ENCODE measurements at places on chromosomes 4 and X.

DNA sequence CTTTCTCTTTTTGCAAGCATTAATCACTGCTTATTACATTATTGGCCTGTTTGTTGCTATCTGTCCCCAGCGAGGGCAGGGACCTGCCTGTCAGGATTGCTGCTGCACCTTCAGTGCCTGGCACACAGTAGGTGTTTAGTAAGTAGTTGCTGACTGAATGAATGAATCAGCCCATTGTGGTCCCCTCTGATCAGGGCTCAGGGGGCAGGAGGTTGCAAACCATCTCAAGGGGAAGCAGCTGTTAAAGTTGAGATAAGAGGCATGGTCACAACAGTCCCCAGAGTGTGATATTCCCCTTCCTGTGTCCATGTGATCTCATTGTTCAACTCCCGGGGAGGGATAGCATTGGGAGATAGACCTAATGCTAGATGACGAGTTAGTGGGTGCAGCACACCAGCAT is 85.4 kb downstream of the WFS1 start:
- DNase-seq, result no peak

- no peak for DNase-seq
Measured at GRCh38 chr4:107317611-107318010, 281.5 kb upstream of the DKK2 start.

DNA sequence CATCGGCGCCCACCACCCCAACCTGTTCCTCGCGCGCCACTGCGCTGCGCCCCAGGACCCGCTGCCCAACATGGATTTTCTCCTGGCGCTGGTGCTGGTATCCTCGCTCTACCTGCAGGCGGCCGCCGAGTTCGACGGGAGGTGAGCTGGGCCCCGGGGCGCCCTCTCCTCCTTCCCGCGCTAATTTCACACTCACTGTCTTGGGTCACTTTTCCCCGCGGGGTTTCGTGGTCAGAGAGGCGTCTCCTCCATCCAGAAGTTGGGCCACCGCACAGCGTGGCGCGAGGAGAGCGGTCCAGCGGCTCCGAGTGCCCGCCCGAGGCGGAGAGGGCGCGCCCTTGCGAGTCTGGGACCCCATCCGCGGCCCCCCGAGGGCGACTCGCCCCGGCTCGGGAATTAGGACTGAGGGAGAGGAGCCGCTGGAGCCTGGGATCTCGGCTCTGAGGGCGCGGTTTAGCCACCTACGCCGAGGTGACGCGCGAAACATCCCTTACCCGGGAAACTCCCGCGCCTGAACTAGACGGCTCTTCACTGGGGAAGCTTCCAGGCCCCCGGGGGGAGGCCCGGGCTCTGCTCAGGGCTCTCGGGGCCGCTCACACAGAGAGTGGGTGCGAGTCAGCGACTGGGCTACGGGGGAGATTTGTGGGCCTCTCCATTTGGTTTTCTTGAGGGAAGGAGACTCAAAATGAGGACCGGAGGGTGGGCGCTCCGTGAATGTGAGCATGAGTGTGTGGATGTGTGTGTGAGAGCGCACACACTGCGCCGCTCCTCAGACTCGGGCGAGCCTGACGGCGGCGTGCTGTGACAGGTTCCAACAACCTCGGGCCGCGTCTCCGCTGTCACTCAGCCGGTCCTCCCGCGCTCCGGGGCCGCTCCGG is 551 bp downstream of the NPNT start:
- DNase-seq, result peak; percentile 25

DNA sequence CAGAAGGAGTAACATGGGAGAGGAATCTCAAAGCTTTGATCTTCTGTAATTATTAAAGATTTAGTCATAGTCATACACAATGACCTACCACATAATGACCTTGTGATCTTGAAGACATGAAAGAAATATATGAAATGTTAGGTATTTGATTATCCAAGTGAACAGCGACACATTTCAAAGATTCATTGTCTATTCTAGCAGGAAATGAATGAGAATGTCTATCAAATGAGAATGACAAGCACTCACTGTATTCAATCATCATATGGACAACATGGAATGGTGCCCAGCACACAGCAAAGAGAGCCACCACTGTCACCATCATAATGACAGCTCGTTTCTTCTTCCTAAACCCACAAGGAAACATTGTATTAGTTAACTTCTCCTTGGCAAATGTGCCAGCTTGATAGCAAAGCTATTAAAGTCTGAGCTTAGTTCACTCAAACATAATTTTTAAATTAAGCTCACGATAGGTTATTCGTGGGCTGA is 50.6 kb downstream of the QRFPR start:
- DNase-seq, result no peak

DNA sequence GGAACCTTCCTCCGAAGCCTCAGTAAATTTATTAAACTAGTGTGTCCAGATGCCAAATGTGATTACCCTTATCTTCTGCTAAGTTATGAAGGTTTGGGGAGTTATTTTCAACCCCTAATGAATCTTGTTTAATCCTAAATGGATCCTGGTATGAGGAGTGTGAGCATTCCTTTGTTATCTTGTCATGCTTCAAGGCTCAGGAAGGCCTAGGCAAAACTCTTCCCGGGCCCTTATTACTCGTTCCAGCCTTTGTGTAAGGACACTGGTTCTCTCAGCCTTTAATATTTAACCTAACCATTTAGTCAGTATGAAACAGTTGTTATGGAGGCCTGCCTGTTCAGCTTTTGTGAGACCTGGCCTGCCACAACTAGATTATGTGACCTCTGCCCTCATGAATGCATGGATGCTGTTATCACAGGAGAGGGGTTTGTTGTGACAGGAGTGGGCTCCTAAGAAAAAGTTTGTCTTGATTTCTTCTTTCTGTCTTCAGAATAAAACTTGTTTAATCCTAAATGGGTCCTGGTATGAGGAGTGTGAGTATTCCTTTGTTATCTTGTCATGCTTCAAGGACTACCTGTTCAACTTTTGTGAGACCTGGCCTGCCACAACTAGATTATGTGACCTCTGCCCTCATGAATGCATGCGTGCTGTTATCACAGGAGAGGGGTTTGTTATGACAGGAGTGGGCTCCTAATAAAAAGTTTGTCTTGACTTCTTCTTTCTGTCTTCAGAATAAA is 181.7 kb downstream of the SLC39A8 start:
- no peak for DNase-seq
